ENCODE measurements at places on chromosomes 3 and 15. TPM values are rescaled to one million over a fixed set of nuclear protein-coding genes. Genes with fewer than 3 reads are reported as not detected.

GRCh38 chr3:143771258-143771657 lies 77.0 kb downstream of the SLC9A9 start:
- H3K4me3 ChIP-seq, result no peak overlapping the region
- H3K36me3 ChIP-seq, result no peaks in the 10 kb centered on the region
- DNase-seq, result no peak
- H3K27me3 ChIP-seq, result no peaks in the 10 kb centered on the region
- H3K4me1 ChIP-seq, result peaks cover 1% of the 10 kb centered on the region

DNA sequence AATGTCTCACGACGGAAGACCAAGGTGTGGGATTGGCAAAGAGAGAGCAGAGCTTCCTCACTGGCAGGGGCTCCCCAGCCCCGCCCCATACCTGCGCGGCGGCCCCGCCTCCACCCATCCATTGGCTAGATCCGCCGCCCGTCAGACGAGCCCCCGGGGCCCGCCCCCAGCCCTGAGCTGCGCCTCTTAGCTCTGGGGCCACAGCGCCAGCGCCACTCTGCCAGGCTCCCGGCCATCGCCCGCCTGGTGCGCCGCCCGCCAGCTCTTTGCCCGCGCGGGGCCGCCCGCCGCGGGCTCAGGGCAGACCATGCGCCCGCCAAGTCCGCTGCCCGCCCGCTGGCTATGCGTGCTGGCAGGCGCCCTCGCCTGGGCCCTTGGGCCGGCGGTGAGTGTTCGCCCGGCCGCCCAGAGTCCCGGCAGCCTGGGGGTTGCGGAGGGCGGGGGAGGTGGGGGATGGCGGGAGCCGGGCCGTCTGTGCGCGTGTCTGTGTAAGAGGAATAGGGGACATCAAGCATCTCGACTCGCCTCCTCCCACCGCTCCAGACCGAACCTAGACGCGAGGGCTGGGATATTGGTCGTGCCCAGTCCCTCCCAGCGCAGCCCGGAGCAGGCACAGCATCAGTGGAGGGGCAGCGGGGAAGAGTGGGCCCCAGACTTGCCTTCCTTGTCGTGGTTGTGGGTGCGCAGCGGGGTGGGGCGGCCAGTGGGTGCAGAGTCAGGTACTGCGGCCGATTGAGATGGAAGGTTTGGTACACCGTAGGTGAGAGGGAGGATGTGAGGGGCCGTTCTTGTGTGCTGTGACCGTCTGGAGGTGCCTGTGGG lies at the start of gene VIPR1:
Gene VIPR1, plus strand, starts transcription at position 215 of the 822 bp plus-strand sequence. Its CDS starts 93 bp downstream, at position 308.
- H3K4me1 ChIP-seq, result peaks cover 33% of the 10 kb centered on the region
- DNase-seq, result peak; percentile 87
- peaks cover 44% of the 10 kb centered on the region for H3K27me3 ChIP-seq
- H3K36me3 ChIP-seq, result no peaks in the 10 kb centered on the region
- H3K4me3 ChIP-seq, result peak within 1 kb of the TSS; percentile 81

CFAP92 gene
- total RNA-seq, result 0.12 TPM

SGO1 gene
- 43.5 TPM for total RNA-seq

DNA sequence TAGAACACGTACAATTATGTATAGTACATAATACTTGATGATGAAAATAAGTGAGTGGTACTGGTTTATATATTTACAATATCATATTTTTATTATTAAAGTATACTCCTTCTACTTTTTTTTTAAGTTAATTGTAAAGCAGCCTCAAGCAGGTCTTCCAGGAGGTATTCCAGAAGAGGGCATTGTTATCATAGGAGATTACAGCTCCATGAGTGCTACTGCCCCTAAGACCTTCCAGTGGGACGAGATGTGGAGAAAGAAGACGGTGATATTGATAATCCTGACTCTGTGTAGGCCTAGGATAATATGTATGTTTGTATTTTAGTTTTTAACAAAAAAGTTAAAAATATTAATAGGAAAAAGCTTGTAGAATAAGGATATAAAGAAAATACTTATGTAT lies 40.3 kb upstream of the SCN5A start:
- H3K27ac ChIP-seq, result no peak overlapping the region
- no peaks in the 10 kb centered on the region for H3K4me1 ChIP-seq
- no peaks in the 10 kb centered on the region for H3K36me3 ChIP-seq
- no peak overlapping the region for H3K4me3 ChIP-seq
- H3K27me3 ChIP-seq, result no peaks in the 10 kb centered on the region

DNA sequence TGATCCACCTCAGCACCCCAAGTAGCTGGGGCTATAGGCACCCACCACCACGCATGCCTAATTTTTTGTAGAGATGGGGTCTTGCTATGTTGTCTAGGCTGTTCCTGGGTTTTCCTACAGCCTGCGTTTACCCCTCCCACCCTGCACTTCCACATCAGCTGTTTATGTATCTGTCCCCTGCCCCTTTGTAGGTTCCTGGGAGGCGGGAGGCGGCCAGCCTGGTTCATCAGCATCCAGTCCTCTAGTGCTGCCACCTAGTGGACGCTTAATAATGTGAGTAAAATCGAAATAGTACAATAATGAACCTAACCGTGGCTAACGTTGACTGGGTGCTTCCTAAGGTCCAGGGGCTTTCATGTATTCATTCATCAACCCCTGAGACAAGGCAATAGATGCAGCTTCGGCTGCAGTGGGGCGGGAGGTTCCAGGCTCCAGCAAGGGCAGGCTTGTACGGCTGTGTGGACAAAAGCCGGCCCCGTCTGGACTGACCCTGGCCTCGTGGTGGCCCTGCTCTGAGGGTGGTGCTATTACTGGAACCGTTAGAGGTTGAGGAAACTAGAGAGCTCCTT lies 1.2 kb upstream of the LCTL start:
- H3K27ac ChIP-seq, result no peak overlapping the region
- H3K4me1 ChIP-seq, result peaks cover 7% of the 10 kb centered on the region
- H3K4me3 ChIP-seq, result no peak overlapping the region
- DNase-seq, result peak; percentile 74
- no peaks in the 10 kb centered on the region for H3K27me3 ChIP-seq
- H3K36me3 ChIP-seq, result no peaks in the 10 kb centered on the region

LMOD3 gene
- total RNA-seq, result not detected

- peak overlapping the region; percentile 66 for H3K27ac ChIP-seq
- H3K27me3 ChIP-seq, result no peaks in the 10 kb centered on the region
- no peaks in the 10 kb centered on the region for H3K36me3 ChIP-seq
- H3K4me1 ChIP-seq, result peaks cover 31% of the 10 kb centered on the region
- DNase-seq, result peak; percentile 75
Measured at GRCh38 chr3:9727041-9727595, 4.4 kb upstream of the BRPF1 start.

EOMES gene
- total RNA-seq, result 12.5 TPM

KCNAB1 gene
- total RNA-seq, result not detected

CACNA2D3 gene
- total RNA-seq, result not detected

GRCh38 chr3:8517487-8517886 lies 15.9 kb downstream of the LMCD1 start:
- no peak for DNase-seq
- H3K36me3 ChIP-seq, result no peaks in the 10 kb centered on the region
- H3K27ac ChIP-seq, result no peak overlapping the region
- no peaks in the 10 kb centered on the region for H3K4me1 ChIP-seq

SUSD5 gene
- not detected for total RNA-seq

MORC1 gene
- total RNA-seq, result not detected

ATP13A4 gene
- 3.7 TPM for total RNA-seq

GTF2E1 gene
- total RNA-seq, result 32.6 TPM

SLC28A2 gene
- total RNA-seq, result not detected

RPS27L gene
- total RNA-seq, result 223 TPM

DNA sequence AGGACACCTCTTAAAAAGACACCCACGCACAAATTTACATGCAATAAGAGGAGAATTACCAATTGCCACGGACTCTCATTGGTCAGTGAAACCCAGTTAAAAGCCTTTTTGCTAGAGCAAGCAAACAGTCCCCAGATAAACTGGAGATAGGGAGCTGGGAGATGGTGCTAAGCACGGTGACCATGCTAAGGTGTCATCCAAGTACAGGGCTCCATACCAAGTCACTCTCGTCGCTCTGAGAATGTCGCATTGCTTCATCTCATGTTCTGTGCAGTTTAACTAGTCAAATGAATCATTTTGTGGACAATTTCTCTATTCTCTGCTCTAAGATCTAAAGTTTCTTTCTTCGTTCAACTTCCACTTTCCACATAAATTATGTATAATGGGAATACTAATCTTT lies 581.9 kb downstream of the AGBL1 start:
- H3K36me3 ChIP-seq, result no peaks in the 10 kb centered on the region
- no peaks in the 10 kb centered on the region for H3K27me3 ChIP-seq
- no peak for DNase-seq
- H3K27ac ChIP-seq, result no peak overlapping the region
- H3K4me3 ChIP-seq, result no peak overlapping the region
- peaks cover 4% of the 10 kb centered on the region for H3K4me1 ChIP-seq

DNAJC13 gene
- 40.1 TPM for total RNA-seq

DNA sequence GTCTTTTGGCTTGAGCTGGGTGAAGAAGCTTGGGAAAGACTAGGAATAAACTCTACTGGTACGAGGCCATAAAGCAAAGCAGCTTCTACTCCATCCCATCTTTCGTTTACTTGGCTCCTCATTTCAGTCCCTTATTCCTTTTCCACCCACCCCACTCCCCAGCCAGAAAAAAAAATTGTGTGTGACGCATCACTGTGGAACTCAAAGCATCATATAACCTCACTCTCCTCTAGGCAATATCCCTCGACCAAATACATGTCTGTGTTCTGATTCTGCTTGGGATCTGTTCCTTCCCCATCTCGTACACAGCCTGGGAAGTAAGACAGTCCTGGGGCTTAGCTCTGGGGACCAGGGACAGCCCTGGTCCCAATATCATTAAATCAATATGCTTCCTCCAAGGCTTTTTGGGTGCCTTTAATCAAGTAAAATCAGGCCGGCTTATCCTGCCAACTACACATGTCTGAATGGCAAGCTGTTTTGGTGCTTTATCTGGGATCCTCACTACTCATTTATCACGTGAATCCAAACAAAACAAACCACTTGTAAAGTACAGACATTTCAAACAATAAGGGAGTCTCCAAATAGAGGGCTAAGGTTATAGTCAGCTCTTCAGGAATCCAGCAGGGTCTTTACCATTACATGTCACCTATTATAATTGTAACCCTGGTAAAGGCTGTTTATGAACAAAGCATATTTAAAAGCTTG lies 74.9 kb upstream of the ZBED2 start:
- no peaks in the 10 kb centered on the region for H3K27me3 ChIP-seq
- no peak for DNase-seq
- no peak overlapping the region for H3K27ac ChIP-seq

DNA sequence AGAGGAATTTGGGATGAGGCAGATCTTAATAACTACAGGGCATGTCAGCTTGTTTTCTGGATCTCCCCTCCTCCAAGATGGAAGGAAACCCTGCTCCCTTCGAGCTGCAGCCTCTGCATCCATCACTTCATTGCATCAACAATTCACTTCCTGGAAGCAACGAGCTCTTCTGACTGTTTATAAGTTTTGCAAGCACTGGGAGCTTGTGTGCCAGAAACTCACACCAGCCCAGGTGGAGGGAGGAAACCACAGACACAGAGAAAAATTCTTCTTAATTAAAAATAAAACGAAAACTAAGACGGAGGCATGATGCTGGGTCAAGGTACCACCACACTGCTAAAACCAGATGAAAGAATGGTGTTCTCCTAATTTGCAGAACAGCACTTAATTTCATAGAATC lies 10.6 kb downstream of the LRIG1 start:
- H3K36me3 ChIP-seq, result peaks cover 14% of the 10 kb centered on the region
- peaks cover 85% of the 10 kb centered on the region for H3K4me1 ChIP-seq
- peak overlapping the region; percentile 61 for H3K4me3 ChIP-seq
- DNase-seq, result peak; percentile 59

- peaks cover 76% of the 10 kb centered on the region for H3K36me3 ChIP-seq
- DNase-seq, result peak; percentile 78
- no peaks in the 10 kb centered on the region for H3K27me3 ChIP-seq
- peak overlapping the region; percentile 98 for H3K27ac ChIP-seq
Measured at GRCh38 chr3:187041362-187042307, 97.7 kb downstream of the RPL39L start.

All from activated CD8-positive, alpha-beta memory T cell treated with anti-CD3 and anti-CD28 coated beads, Interleukin-2, amount 10 ng/mL, durations not matched to agents 7 days and 5 days (primary cell).